Activated naive CD8-positive, alpha-beta T cell treated with anti-CD3 and anti-CD28 coated beads, Interleukin-2, amount 10 ng/mL, durations not matched to agents 7 days and 5 days (primary cell): ENCODE measurements at places on chromosomes 1 and 21.

GRCh38 chr1:3889936-3890335 is 10.1 kb downstream of the C1orf174 start:
- no peak for DNase-seq

- no peak for DNase-seq
These were observed 37.7 kb downstream of the SYCP1 start for GRCh38 chr1:114892194-114892918.

GRCh38 chr1:209589440-209589839 is 5.9 kb downstream of the CAMK1G start:
- no peak for DNase-seq

- no peak for DNase-seq
These were observed 75.2 kb downstream of the PAX7 start for GRCh38 chr1:18705811-18706210.
